Activated CD4-positive, alpha-beta T cell treated with anti-CD3 and anti-CD28 coated beads for 36 hours (primary cell): ENCODE measurements at places on chromosomes 4 and X.

GRCh38 chr4:48967631-48968030, 18.4 kb upstream of the CWH43 start:
- no peak for DNase-seq

DNA sequence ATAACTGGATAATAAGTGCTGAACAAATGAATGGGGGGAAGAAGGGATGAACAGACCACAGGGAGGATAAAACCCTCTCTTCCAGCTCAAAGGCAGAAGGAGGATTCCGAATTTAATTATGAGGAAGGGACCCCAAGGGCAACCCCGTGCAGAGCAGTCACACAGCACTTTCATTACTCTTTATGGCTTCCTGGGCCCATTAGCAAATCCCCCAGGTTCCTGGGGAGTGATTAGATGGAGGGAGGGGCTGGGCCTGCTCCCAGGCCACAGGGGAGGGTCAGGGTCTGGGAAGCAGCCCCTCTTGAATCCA, 67.1 kb downstream of the PPP2R2C start:
- DNase-seq = no peak

- no peak for DNase-seq
Measured at GRCh38 chrX:2474280-2474962, 26.4 kb downstream of the DHRSX start.

DNA sequence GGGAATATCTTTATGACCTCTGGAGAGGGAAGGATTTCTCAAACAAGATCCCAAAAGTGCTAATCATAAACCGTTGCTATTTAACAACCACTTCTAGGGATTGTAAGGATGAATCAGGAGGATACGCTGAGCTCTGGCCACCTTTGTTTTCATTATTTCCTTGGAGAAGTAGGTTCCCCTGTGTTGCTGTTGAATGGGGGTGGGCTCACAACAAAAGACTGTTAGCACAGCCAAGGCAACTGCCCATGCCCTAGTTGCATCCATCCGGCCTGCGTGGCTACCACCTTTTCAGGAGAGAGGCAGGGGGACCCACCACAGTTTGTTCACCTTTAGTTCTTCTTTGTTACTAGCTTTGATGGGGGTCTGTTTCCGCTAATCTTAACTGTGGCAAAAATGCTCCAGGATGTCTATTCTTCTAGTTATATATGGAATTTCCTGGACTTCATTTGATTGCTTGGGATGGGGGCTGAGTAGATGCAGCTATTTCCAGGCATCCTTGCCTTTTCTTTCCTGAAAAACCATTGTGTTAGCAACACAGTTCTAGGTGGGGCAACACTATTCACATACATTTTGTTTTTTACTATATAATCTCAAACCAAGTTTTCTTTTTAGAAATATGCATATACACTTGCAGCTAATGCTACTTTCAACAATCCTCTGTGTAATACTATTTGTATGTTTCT, 95.4 kb downstream of the KDR start:
- DNase-seq = no peak

GRCh38 chr4:37978248-37978924, 18.2 kb downstream of the PTTG2 start:
- DNase-seq = peak; percentile 55

DNA sequence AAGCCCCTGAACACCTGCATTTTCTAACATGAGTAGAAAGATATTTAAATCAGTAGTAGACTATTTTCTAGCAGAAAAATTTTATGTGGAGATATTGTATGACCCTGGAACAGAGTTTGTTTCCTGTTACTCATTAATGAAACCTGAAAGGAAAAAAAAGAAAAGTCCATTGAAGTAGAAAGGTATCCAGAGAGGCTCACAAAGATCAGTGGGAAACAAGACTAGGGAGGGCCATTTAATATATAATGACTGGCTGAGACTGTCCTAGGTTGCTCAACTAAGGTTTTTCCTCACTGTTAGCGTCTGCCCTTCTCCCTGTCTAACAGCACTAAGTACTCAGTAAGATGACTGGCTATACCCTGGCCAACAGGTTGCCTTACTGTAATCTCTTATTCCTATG, 788.6 kb downstream of the GLUD2 start:
- no peak for DNase-seq

- DNase-seq = no peak
Measured at GRCh38 chr4:156999175-156999517, 27.5 kb upstream of the PDGFC start.

DNA sequence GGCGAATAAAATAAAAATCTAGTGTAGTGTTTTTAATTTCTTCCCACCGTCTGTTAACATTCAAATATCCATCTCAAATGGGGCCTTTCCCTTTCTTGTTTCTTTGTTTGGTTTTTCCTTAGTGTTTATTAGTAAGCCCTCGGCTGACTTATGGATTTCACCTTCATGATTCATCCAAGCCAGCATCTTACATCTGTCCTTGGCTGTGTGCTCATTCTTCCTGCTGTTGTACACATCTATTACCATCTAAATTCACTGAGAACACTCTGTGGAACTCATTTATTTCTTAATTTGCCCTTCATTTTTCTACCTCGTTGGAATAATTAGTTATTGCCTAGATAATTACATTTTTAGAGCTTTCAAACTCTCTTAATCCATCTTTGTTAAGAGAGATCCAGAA, 84.9 kb downstream of the SPCS3 start:
- DNase-seq = no peak

- no peak for DNase-seq
Measured at GRCh38 chr4:25321703-25322102, 9.1 kb downstream of the ZCCHC4 start.

GRCh38 chr4:24471486-24472160, 112.7 kb downstream of the DHX15 start:
- DNase-seq = peak; percentile 32

GRCh38 chr4:54496412-54496811, 161.3 kb upstream of the KIT start:
- no peak for DNase-seq

DNA sequence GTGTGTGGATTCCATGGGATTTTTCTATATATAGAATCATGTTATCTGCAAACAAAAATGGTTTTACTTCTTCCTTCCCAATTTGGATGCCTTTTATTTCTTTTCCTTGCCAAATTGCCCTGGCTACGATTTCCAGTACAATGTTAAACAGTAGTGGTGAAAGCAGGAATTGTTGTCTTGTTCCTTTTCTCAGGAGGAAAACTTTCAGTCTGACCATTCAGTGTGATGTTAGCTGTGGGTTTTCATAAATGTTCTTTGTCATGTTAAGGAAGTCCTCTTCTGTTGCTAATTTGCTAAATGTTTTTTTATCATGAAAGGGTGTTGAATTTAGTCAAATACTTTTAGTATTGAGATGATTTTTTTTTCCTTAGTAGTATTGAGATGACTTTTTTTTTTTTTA, 10.9 kb downstream of the SAP30 start:
- DNase-seq = no peak

DNA sequence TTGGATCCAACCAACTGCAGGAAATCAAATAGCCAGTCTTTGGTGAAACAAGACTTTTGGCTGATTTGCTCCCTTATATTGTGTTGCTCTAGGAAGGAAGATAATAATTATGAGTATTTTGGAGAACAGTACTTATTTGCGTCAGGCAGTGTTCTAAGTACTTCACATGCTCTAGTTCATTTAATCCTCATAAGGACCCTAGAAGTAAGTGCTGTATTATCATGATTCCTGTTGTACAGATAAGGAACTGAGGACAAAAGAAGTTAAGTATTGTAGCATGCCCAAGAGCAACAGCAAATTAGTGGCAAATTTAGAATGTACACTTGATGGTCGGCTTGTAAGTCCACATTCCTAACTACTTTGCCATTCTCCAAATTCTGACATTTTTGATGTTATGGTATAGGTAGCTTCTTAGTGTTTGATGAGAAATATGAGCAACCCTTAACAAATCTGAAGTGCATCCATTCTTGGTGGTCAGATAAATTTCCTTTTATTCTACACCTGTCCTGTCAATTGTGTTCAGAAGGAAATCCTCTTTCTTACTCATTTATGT, 72.0 kb downstream of the SPRY1 start:
- no peak for DNase-seq

DNA sequence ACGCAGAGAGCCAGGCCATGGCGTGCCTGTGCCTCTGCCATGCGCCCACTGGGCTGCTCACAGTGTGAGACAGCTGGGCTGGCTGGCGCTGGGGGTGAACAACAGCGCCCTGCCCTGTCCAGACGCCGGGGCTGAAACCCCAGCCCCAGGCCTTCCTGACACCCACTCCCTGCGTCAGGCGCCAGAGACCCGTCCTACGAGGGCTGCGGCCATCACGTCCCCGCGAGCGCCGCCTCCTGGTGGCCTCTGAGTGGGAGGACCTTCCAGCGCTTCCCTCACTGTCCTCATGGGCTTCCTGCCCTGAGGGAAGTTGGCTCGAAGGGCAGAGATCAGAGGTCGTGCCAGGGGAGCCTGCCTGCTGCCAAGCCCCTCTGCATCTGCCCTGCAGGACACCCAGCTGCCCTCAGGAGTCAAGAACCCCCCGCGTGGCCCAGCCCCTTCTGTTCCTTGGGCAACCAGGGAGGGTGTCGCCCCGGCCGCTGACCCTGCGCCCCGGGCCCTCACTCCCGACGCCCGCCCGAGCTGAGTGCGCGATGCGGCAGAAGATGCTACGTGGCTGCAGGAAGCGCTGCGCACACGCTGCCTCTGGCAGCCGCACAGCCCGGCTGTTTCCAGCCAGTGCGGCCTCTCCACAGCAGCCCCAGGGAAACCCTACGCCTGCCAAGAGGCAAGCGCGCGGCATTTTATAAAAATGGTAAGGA, 16.2 kb downstream of the NELFA start:
- DNase-seq = no peak

- DNase-seq = no peak
Measured at GRCh38 chr4:2832309-2832980, 11.2 kb upstream of the ADD1 start.

- DNase-seq = no peak
Measured at GRCh38 chr4:84258905-84259830, 239.9 kb downstream of the NKX6-1 start.

DNA sequence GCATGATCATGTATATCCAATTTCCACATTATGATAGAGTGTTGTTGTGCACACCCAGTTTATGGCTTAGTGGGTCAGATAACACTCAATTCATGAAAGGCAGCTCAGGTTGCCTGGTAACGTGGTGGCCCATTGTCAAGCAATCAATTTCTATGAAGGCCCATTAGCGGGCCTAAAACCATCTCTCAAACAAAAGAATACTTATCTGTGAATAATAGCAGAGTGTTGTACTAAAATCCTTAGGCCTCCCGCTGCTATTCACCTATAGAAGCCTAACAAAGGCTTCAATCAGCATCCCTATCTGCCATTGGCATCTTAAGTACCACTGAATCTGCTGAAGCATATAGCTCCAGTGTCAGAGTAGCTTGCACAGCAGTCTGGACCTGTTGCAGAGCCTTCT, 849.6 kb upstream of the POU3F4 start:
- DNase-seq = no peak

- DNase-seq = no peak
Measured at GRCh38 chrX:19886375-19886774, 1.0 kb downstream of the SH3KBP1 start.

- DNase-seq = no peak
Measured at GRCh38 chr4:181520790-181521189, 722.4 kb upstream of the TENM3 start.

DNA sequence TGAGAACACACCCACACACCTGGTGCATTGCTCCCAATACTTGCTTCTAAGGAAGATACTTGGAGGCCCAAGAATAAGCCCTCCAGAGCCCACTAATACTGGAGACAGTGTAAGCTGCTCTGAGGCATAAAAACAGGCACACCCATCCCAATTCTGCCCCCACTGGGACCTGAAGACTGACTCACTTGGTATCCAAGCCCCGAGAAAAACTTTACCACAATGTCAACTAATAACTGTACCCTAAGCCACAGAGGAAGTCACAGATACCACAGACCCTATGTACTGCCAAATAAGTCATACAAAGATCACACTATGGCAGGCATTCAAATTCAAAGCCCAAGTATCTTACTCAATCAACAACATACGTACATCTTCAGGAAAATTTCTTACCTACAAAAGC, 398.2 kb upstream of the SPANXN1 start:
- no peak for DNase-seq

DNA sequence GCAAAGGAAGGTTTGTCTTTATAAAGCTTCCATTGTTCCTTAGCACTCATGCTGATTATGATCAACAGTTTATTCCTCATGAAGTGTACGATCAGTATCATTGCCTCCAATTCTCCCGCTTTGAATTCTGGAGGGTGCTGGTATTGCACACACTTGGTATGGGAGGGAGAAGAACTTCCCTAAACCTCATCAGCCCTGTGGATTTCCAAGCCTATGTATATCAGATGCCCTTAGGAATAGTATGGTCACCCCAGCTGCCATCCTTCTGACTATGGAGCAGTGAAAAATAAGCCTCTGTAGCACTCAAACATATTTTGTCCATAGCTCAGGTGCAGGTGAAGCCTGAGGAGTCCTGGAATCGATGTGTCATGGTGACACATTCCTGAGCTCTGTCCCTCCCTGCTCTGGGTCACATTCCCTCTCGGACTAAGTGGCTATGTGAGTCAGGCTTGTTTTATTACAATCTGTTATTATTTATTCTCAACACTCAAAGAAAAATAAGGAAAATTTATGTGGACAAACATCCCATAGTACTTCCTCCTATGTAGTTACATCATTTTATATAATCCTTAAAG, 2.0 kb upstream of the ZDHHC9 start:
- no peak for DNase-seq

DNA sequence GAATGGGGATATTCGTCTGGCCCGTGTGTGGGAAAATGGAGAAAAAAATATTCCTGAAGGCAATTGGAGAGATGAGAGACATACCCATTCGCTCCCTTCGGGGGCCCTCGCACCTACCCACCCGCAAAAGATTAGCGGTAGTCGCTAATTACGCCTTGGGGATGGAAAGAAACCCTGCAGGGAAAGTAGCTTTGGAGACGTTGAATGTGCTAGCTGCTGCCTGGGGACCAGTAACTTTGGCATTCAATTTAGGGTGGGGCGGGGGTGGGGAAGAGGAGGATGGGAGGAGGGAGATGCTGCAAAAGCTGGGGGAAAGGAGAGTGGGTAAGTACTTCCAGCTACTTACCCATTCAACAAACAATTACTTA, 407 bp upstream of the ZC4H2 start:
- no peak for DNase-seq

GRCh38 chr4:183244019-183244418, 76.1 kb downstream of the CLDN22 start:
- no peak for DNase-seq

GRCh38 chrX:100405424-100405823, 4.6 kb downstream of the PCDH19 start:
- no peak for DNase-seq

DNA sequence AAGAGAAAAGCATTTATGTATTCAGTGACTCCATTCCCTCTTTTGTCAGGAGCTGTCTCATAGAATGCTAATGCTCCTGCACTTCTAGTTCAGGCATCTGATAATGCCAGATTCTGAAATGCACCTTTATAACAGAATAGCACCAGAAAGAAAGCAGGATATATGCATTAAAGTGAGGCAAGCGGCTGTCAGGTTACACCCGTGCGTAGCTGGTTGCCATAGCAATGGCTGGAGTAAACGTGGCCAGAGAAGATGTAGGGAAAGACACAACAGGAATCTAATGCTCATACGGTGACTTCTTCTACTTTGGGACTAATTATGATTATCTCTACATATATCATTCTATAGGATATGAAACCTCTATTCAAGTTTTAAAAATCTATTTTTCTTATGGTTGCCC, 5.9 kb downstream of the EMCN start:
- no peak for DNase-seq

GRCh38 chr4:139921429-139922184, 232.4 kb downstream of the MAML3 start:
- no peak for DNase-seq
